ELF-1 (cell line): ENCODE measurements at places on chromosomes 3 and 15.

DNA sequence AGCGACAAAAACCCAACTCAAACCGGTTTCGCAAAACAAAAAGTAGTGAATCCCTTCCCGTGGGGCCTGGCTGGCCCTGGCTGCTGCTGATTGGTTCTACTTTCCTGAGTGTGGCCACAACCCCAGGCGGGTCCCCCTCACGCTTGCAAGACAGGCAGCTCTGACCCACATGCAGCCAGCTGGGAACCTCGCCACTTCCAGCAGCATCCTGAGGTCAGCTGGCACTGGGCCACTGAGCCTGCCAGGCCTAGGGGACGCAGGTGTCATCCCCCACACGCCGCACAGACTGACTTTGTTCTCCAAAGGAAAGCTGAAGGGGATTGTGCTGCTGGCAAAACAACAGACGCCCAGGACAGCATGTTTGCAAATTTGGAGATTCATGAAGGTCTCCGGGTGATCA lies 111.1 kb downstream of the TPRA1 start:
- no peak for DNase-seq

- peak; percentile 53 for DNase-seq
Observed at GRCh38 chr3:130539005-130539404, 22.0 kb downstream of the COL6A6 start.

GRCh38 chr3:139546772-139547171 lies 7.2 kb upstream of the RBP1 start:
- DNase-seq = no peak

DNA sequence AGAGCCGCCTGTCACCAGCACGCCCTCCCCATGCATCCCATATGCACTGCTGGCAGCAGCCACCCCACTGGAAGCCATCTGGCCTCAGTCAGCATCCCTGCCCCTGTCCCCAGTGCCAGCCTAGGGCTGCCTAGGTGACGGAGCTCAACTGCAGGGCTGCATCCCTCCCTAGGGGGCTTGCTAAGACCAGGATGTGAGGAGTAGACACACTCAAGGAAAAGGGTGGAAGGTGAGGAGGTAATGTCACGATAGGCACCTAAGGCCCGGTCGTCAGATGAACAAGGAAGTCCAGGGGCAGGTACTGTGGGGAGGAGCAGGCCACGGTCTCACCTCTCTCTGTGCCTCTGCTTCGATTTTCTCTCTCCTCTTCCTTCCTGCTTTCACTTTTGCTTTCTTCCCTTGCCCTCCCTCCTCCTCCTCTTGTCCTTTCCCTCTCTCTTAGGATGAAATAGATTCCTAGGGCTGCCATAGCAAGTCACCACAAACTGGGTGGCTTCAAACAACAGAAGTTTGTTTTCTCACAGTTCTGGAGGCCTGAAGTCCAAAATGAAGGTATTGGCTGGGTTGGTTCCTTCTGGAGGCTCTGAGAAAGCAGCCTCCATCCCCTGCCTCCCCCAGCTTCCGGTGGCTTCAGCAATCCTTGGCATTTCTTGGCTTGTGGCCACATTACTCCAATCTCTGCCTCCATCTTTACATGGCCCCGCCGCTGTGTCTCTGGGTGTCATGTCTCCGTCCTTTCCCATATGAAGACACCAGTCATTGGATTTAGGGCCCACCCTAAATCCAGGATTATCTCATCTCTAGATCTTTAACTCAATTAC lies 298.3 kb downstream of the SHQ1 start:
- DNase-seq = no peak

GRCh38 chr3:38004415-38005075 lies 14.0 kb downstream of the VILL start:
- peak; percentile 65 for DNase-seq

- no peak for DNase-seq
Observed at GRCh38 chr15:44633603-44634002, 29.9 kb downstream of the SPG11 start.

GRCh38 chr3:188788621-188789081 lies 383.1 kb upstream of the TPRG1 start:
- no peak for DNase-seq

GRCh38 chr15:32767236-32767635 lies 49.4 kb downstream of the GREM1 start:
- no peak for DNase-seq

- no peak for DNase-seq
Observed at GRCh38 chr3:10366651-10367101, 45.8 kb upstream of the SEC13 start.

GRCh38 chr3:73493543-73494308 lies 131.0 kb downstream of the PDZRN3 start:
- DNase-seq = no peak

- no peak for DNase-seq
Observed at GRCh38 chr15:78933823-78934654, 10.8 kb downstream of the CTSH start.

DNA sequence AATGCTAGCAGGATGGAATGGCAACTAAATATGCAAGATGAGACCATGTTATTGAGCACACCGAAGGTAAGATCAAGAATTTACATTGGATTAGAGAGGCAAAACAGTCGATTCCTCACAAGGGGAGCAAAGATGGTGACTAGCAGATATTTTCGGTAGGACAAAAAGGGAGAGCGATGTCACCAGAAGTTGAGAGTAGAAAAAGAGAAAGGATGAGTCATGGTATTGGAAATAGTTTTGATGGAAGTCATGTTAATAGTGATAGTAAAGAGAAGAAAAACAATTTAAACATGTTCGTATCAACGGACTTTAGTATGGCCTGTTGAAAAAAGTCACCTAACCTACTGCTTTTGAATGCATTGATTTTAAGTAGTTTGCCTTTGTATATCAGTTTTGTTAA lies 55.0 kb downstream of the UBE2E2 start:
- DNase-seq = no peak

- DNase-seq = no peak
Observed at GRCh38 chr3:113607219-113607596, 74.9 kb downstream of the SIDT1 start.

DNA sequence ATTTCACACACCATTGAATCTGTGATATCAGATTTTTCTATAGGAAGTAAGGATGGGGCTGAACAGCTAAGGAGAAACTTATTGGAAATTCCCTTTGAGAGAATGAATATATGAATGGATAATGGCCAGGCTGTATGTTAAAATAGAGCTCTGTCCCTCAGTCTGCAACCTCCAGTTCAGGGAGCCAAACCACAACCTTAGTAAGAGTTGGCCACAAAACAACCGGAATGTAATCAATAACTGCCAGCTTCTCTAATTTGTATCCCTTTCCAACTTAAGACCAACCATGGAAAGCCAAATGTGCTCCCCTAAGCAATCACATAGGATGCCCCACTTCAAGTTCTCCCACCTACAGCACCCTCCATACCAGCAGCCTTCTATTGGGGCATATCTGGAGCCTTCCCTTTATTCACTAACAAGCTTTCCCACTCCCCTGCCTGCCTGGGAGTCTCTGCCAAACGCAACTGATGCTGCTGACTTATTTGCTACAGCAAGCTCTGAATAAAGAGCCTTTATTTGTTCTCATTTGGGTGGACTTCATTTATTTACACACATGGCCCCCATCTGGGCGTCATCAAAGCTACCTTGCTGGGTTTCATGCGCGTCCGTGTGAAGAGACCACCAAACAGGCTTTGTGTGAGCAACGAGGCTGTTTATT lies 75.4 kb upstream of the LARS2 start:
- DNase-seq = no peak

DNA sequence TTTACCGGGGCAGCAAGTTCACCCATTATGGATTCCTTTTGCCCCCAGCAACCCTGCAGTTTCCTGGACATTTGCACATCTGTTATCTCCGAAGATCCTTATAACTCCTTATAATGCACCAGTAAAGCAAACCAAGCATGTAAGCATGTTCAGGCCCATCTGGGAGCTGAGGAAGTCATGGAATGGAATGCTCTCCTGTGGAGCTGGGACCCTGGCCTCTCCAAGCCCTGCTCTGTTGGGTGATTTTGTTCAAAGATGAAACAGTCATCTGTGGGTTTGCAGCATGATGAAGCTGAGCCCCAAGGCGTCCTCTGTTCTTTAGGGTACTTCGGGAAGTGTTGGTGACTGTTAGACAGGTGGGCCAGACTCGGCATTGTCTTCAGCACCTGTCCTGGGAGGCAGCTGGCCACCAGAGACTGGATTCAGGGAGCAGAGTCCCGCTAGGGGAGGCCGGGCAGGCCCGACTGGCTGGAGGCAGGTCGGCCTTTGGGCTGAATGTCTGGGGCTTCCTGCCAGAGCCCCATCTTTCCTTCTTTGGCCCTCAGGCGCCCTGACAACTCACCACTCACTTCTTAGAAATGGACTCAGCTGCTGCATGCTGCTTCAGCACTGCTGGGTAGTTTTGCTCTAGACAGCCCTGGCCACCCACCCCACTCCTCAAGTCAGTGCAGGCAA lies 3.9 kb downstream of the DNAH1 start:
- DNase-seq = no peak

DNA sequence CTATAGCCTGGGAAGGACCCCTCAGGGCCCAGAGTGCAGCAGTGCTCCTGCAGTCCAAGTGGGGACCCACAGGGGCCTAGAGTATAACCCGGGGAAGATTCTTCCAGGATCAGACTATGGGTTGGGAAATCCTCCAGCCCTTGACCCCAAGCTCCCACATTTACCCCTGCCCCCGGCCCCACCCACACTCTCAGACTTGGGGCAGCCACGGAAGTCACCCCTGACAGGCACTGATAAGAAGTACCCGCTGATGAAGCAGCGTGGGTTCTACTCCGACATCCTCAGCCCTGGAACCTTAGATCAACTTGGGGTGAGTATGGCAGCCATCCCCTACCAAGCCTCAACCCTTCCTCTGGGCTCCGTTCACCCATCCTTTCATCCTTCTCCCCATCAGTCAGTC lies 6.3 kb downstream of the DNAH1 start:
- no peak for DNase-seq

DNA sequence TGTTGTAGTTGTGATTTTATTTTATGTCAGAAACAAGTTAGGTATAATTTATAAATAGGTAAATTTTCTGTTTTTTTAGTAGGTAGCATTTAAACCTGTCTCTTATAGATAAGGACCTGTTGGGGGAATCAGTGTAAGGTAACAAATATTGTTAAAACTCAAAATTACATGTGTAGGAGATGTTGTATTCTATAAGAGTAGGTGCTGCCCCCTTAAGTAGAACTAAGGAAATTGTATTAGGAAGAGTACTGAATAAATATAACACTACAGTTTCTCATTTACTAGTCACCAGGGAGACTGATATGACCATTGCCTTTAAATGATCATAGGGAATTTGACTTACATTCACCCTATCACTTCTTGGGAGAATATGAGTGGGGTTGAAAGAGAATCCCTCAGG lies 31.2 kb downstream of the SLC25A36 start:
- no peak for DNase-seq

DNA sequence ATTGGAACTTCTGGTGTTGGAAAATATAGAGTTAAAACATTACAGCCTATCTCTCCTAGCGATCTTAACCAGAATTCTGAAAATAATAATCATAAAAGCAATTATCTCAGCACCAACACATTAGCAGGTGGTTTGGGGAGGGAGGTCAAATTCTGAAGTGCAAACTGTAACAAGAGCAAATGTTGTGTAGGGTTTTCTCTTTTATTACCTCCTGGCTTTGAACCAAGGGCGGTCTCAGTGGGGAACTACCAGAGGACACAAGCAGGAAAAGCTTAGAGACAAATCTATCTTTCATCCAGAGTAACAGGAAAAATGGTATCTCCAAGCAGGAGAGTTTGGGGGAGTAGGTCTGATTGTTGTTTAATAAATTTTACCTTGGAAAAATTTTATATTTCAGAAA lies 5.5 kb upstream of the ARRDC4 start:
- DNase-seq = no peak

DNA sequence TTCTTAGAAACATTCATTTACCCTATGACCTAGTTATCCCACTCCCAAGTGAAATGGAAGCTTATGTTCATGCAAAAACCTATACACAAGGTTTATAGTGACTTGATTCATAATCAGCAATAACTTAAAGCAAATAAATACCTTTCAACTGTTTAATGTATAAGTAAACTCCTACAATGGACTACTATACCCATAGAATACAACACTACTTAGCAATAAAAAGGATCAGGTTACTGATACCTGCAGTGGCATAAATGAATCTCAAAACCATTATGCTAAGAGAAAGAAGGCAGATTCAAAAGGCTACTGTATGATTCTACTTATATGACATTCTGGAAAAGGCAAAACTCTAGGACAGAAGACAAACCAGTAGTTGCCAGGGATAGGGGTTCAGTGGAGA lies 8.3 kb upstream of the POLR2M start:
- DNase-seq = no peak

GRCh38 chr3:136162322-136162721 lies 33.8 kb downstream of the MSL2 start:
- no peak for DNase-seq

GRCh38 chr15:53209396-53210042 lies 419.4 kb upstream of the ONECUT1 start:
- no peak for DNase-seq

- DNase-seq = no peak
Observed at GRCh38 chr15:36392676-36393266, 186.7 kb upstream of the CDIN1 start.

DNA sequence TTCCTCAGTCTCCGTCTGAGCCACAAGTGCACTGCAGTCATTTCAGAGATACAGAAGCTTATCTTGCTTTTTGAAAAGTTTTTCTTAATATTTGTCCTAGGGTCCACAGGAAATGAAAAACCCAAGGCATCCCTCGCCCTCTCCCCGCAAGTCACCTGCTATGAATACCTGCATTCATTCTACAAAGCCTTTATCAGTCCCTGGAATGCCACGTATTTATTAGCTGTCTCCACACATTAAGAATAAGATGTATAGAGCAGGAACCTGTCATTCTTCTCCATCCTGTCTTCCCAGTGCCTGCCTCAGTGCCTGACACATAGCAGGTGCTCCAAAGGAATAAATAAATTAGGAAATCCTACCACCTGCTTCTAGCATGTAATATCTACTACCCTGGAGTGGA lies 73.3 kb upstream of the ICE2 start:
- no peak for DNase-seq

- DNase-seq = no peak
Observed at GRCh38 chr3:123739754-123740153, 144.4 kb downstream of the MYLK start.

DNA sequence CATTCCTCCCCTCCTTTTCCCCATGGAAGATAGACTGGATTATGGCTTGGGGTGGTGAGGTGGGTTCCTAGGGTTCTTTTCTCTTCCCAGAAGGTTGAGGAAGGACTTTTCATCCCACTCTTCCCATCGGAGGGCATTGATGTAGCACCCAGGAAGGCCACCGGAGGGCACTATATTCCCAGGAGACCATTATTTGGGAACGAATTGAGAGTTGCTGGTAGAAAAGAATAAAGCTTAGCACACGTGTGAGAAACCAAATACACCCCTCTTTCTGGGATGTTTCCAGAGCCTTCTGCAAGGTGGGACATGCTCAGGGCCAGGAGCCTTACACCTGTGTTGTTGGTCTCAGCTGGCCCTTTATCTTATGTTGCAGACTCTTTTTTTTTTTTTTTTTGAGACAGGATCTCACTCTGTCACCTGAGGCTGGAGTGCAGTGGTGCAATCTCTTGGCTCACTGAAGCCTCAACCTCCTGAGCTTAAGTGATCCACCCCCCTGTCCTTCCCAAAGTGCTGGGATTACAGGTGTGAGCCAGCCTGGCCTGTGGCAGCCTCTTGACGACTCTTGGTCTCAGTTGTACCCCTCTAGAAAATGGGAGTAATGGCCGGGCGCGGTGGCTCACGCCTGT lies 6.3 kb upstream of the CDC25A start:
- peak; percentile 84 for DNase-seq

GRCh38 chr3:158672215-158673176 lies at the start of gene LXN:
Gene LXN (minus strand): TSS chr3:158672648. CDS start chr3:158672478, 170 bp downstream.
- DNase-seq = peak; percentile 97

- no peak for DNase-seq
Observed at GRCh38 chr3:182737825-182738224, 55.5 kb upstream of the ATP11B start.

GRCh38 chr3:161166051-161166450 lies 55.1 kb upstream of the NMD3 start:
- DNase-seq = no peak
